ENCODE measurements at places on chromosomes 2 and 18.

- DNase-seq = no peak
Observed at GRCh38 chr2:238498691-238499295, 72.1 kb downstream of the ASB1 start.

- DNase-seq = no peak
Observed at GRCh38 chr2:134370655-134371445, 117.0 kb downstream of the MGAT5 start.

- DNase-seq = no peak
Observed at GRCh38 chr2:33180915-33181314, 234.2 kb downstream of the LTBP1 start.

- no peak for DNase-seq
Observed at GRCh38 chr18:12366379-12366778, 10.6 kb downstream of the AFG3L2 start.

DNA sequence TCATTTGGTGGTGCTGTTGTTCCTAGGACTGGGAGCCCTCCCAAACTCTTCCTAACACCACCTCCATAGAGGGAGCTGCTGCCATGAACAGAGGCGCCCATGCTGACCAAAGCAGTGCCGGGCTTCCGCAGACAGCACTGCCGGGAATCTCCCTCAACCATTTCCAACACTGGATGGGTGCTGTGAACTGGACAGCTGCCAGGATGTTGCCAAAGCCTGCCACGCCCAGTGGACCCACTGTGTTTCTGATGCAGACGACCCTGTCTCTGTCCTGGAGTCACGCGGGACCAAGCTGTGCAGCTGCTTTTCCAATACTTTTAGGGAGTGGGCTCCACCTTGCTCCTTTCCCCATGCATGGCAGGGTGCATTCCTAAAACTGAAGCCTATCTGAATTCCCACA lies 16.9 kb upstream of the GNAL start:
- DNase-seq = no peak

DNA sequence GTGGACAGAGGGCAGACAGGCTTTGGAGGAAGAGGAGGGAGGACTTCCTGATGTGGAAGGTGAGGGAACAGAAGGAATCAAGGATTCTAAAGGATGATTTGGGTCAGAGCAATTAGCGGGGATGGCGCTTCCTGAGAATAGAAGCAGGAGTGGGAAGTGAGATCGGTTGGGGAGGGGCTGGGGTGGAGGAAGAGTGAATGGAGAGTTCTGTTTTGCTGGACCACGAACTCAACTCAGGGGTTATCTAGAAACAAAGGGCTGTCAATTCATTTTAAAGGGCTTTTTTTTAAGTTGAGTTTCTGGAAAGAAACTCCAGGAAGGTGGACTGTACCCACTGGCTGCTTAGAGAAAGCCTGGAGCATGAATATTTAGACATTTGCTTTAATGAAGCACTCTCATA lies 54.9 kb downstream of the BCL2L11 start:
- DNase-seq = no peak

DNA sequence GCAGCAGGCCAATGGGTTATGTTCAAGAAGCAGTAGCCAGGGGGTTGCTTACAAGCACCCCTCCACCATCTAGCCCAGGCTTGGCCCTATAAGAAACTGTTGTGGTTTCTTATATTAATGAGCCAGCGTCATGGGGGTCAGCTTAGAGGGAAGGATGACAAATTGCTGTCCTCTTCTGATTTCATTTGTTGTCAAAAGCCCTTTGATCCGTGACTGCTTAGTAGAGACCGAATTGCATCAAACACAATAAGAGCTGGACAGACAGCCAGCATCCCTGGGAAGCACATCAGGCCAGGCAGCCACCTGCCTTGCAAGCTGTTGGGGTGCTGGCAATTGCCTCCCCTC lies 206.6 kb upstream of the SETBP1 start:
- no peak for DNase-seq

- no peak for DNase-seq
Observed at GRCh38 chr2:112936927-112937232, 25.9 kb downstream of the IL37 start.

DNA sequence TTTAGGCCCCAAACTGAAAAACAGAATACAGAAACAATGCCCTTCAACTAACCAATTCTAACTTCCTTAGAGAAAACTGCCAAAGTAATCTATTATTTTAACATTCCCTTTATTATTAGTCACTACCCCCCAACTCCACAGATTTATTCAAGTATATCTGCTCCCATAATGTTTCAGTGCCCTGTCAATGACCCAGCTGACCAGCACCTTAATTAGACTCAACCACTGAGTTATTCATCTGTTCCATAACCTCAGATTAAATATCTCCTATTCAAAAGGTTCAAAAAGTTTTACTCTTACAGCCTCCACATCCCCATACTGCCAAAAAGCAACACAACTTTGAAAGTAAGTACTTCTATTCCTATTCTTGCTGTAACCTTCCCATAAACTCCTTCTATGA lies 202.4 kb downstream of the EXOC6B start:
- DNase-seq = no peak

DNA sequence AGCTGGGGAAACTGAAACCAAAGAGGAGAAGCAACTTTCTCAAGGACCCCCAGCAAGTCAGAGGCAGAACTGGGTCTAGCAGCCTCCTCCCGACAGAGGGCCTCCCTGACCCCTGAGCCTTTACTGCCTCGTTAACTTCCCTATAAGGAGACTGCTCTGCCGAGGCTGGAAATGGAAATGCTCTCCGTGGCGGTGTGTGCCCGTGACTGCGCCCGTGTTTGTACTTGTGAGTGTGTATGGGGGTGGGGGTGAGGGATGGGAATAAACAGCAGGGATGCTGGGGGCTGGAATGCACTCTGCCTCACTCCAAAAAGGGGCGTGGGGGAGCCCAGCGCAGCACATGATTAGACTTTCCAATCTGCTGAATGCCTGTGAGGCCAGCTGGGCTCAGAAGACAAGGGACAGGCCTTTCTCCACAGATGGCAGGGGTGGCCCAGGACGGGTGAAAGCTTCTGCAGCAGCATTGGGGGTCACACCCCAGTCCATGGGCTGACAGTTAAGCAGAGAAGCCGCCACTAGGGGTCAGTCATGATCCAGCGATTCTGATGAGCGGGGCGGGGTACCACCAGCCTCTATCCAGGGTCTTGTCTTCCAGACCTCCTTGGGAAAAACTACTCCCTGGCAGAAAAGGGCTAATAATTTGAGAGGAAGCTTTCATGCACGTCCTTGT lies 26.8 kb downstream of the MPHOSPH10 start:
- peak; percentile 46 for DNase-seq

- DNase-seq = no peak
Observed at GRCh38 chr2:96386470-96386869, 50.9 kb downstream of the NCAPH start.

- no peak for DNase-seq
Observed at GRCh38 chr2:179460181-179460929, 195.7 kb upstream of the SESTD1 start.

- DNase-seq = no peak
Observed at GRCh38 chr2:161427664-161428587, 11.8 kb downstream of the TBR1 start.

DNA sequence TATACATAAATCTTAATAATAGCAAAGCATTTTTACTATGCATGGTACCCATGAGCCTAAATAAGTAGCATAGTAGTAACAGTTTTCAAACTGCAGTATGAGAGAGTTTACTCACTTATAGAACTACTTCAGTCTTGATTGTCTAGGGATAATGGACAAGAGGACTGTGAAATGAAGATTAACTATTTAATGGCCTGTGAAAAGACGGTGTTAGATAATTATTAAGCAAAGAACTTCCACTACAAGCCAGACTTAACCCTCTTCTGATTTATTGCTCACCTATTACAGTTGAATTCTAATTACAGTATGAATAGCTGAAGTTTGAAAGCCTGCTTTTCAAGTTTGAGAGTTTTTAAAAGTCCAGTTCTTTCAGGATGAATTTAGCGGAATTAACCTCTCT lies 18.9 kb downstream of the PIK3C3 start:
- no peak for DNase-seq

GRCh38 chr2:190841707-190842505 lies 38.7 kb upstream of the GLS start:
- DNase-seq = no peak

DNA sequence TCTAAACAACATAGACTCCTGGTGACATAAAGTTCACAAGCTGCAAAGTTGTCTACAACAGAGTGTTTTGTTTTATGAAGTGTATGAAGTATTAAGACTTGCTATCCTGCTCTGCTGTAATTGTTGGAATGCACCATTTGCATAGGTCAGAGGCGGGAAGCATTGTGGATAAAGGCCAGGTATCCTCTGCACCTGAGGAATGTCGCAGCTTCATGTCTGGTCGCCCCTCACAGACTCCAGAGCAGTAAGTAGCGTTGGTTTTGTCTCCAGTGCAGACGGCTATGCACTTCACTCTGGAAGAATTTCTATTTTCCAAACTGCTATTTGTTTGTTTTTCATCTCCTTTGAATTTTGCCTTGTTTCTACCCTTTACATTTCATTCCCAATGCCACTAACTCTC lies 63.1 kb downstream of the UNC80 start:
- no peak for DNase-seq

DNA sequence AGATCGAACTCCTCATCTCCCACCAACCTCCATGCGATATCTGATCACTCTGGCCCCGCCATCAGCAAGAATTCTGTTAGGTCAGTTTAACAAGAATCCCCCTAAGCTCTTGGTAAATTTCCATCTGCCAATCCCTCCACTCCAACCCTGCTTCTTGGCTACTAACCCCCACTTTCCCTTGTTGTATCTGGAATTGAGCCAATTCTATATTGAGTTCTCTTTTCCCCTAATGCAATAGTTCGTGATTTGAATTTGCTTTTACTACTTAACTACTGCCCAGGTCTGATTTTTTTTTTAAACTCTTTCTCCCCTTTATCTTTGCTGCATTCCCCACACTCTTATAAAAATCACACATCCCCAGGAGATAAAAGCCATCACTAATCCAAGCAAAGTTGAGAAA lies 159.3 kb upstream of the STK17B start:
- no peak for DNase-seq

- no peak for DNase-seq
Observed at GRCh38 chr18:70429847-70430500, 141.1 kb downstream of the SOCS6 start.

DNA sequence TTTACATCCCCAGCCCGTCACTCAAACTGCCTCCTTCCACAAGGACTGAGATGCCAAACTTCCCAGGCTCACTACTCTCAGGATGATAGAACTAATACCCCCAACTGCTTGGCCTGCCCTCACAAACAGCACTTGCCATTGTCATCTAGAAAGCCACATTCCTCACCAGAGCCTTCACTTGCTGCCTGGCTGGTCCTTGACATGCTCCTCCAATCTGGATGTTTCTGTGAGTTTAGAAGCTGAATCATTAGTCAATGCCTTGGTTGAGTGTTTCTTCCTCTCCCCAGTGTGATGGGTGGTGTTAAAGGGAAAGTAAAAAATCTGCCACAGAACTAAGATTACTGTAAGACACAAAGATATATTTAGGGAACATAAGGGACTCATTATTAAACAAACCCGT lies 52.5 kb downstream of the MARCHF4 start:
- DNase-seq = no peak

- no peak for DNase-seq
Observed at GRCh38 chr2:121205321-121205942, 79.6 kb downstream of the TFCP2L1 start.

DNA sequence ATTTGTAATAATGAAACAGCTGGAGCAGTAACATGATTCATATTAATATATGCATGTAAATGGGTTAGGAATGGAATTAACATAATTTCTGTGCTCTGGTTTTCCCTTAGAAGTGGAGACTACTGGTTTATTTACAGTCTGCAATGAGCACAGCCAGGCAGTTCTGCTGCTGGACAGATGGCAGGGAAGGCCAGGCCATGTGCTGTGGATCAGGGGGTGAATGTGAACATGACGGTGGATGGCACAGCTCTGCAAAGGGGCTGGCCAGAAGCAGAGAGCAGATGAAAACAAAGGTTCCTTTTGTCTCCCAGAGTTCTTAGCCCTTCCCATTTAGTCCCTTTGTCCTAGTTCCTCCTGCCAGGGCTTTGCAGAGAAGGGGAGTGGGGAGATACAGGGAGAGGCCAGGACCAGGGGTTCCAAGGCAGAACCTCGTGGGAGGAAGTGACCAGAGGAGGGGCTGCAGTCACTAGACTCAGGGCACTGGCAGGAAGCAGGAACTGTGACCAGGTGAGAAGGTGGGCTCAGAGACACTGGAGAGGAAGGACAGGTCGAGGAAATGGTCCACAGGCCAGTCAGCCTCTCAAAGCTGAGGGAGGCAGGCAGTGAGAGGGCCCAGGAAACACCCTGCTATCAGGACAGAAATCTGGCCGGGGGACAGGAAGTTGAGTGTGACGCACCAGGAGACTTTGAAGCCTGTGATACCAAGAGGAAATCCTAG lies 112.9 kb upstream of the ATP8B1 start:
- DNase-seq = peak; percentile 49

- DNase-seq = peak; percentile 83
Observed at GRCh38 chr2:238596571-238597551, 170.1 kb downstream of the ASB1 start.

DNA sequence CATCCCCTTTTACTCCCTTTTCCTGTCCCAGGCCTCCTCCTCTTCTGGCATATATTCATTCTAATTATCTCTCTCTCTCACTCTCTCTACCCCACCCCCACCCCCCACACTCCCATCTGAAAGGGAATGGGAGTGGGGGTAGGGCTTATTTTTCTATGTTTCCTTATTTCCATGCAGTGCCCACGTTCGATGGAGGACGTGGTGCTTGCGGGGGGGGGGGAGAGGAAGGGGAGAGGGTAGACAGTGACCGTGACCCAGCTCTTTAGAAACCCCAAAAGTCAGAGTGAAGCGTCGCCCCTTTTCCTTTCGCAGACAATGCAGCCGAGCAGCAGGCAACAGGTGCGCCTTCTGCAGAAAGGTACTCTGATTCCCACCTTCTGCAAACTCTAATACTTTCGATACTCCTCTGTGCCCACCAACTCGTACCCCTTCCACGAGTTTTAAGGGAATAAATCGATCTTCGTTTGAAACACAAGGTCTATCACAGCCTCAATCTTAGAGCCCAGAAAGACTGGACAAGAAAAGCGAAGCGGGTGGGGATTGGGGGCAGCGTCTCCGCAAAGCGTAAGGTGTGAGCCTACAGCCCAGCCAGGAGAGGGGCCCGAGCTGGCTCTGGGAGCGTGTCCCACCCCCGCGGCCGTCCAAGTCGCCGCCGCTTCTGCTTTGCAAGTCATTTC lies 891 bp upstream of the NR4A2 start:
- no peak for DNase-seq

DNA sequence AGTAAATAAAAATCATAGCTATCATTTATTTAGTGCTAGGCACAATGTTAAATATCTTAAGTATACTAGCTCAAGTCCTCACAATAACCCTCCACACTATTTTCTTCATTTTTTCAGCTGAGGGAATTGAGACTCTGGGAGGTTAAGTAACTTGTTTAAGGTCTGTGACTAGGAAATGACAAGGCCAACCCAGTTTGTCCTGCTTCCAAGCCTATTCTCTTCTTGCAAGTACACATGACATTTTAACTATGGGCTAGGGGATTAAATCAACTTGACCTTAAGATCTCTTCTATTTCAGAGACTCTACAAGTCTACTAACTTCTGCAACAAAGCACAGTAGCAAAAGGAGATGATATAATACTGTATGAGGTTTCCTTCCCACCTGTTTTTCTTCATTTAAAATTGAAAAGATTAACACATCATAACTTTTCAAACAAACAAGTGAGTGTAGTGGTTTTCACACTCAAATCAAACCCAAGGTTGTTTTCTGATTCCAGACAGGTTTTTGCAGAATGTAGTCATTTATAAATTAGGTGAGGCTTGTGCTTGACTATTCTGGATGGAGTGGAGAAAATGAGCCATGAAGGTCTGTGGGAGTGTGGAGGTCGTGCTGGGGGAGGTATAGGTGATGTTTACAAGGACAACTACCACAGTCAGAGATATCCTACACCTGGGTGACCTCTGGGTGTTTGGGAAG lies 57.0 kb downstream of the CD28 start:
- DNase-seq = no peak

GRCh38 chr2:202642567-202642966 lies 7.8 kb downstream of the FAM117B start:
- no peak for DNase-seq

Data from right hindlimb (tissue), 1 donor.